ENCODE measurements at places on chromosomes 5 and 9.

DNA sequence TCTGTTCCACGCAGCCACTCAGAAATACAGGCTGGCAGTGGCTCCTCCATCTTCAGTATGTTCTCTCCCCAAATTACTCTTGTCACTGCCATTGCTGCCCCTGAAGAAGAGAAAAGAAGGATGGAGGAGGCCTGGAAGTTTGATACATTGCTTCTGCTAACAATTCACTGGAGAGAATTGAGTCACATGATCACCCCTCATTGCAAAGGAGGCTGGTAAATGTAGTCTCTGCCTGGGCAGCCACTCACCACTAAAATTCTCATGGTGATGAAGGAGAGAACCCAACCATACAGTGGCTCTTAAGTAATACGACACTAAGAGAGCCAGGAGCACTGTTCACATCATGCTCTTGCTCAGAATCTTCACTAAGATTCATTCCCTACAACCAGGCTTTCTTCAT lies 112.0 kb downstream of the DOCK8 start:
- no peak overlapping the region for H3K27ac ChIP-seq
- H3K36me3 ChIP-seq, result no peaks in the 10 kb centered on the region
- no peak overlapping the region for H3K4me3 ChIP-seq
- DNase-seq, result no peak
- no peaks in the 10 kb centered on the region for H3K27me3 ChIP-seq

- peaks cover 21% of the 10 kb centered on the region for H3K4me1 ChIP-seq
- no peaks in the 10 kb centered on the region for H3K27me3 ChIP-seq
- DNase-seq, result no peak
Measured at GRCh38 chr5:96957254-96958049, 21.6 kb downstream of the LNPEP start.

- H3K4me1 ChIP-seq, result peaks cover 14% of the 10 kb centered on the region
- DNase-seq, result no peak
- H3K36me3 ChIP-seq, result no peaks in the 10 kb centered on the region
- no peak overlapping the region for H3K27ac ChIP-seq
- H3K27me3 ChIP-seq, result no peaks in the 10 kb centered on the region
Measured at GRCh38 chr9:130531670-130532069, 47.7 kb upstream of the FUBP3 start.

- H3K36me3 ChIP-seq, result no peaks in the 10 kb centered on the region
- H3K4me3 ChIP-seq, result no peak overlapping the region
- H3K27ac ChIP-seq, result no peak overlapping the region
Measured at GRCh38 chr5:54936201-54936600, 49.2 kb downstream of the ESM1 start.

GRCh38 chr9:89153232-89154017 lies 25.2 kb downstream of the SHC3 start:
- H3K36me3 ChIP-seq, result no peaks in the 10 kb centered on the region
- no peak overlapping the region for H3K4me3 ChIP-seq
- no peak for DNase-seq
- H3K27me3 ChIP-seq, result no peaks in the 10 kb centered on the region

DNA sequence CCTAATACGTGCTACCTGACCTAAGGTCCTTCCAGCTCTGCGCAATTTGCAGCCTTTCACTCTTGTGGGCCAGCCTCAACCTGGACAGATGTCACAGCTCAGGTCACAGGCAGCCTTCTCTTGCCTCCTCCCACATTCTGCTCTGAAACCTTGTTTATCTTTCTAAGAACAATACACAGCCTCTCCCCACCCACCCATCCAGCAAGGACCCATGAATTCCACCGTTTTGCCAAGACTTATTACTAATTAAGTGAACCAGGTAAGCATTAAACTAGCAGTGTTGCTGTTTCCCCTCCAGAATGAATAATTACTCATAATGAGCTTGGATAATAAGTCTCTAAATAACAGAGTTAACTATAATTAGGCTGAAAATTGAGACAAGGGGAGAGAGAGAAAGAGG lies 11.0 kb downstream of the FABP6 start:
- H3K27me3 ChIP-seq, result no peaks in the 10 kb centered on the region
- H3K36me3 ChIP-seq, result no peaks in the 10 kb centered on the region
- no peak overlapping the region for H3K4me3 ChIP-seq
- H3K4me1 ChIP-seq, result no peaks in the 10 kb centered on the region
- no peak for DNase-seq
- no peak overlapping the region for H3K27ac ChIP-seq

- no peak for DNase-seq
- H3K4me1 ChIP-seq, result no peaks in the 10 kb centered on the region
- H3K27ac ChIP-seq, result no peak overlapping the region
- no peak overlapping the region for H3K4me3 ChIP-seq
Measured at GRCh38 chr9:71620746-71621145, 147.6 kb downstream of the CEMIP2 start.

- DNase-seq, result no peak
- H3K27ac ChIP-seq, result no peak overlapping the region
- no peaks in the 10 kb centered on the region for H3K36me3 ChIP-seq
- H3K4me1 ChIP-seq, result no peaks in the 10 kb centered on the region
Measured at GRCh38 chr9:95710446-95710845, 165.0 kb upstream of the ERCC6L2 start.

DNA sequence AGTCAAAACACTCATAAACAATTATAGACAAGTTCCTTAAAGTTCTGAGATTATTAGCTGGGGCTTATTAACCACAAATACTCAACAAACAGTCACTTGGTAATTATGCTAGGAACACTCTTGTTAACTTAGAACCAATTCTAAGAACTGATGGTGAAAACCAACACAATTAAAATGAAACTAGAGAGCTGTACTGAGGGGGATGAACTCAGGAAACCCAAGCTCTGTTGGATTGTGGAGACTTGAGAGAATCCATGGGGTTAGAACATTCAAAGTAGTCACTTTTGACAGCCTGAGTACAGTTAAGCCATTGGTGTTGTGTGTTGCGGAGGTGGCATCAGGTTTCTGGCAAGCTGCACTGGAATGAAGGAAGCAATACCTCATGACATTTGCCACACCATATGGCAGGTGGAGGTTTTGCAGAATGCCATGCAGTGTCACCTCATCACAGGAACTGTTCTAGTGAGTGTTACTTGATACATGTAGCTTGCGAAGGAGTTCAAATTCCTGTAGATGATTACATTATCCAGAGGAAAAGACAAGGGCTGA lies 480.9 kb upstream of the CD180 start:
- peaks cover 5% of the 10 kb centered on the region for H3K4me1 ChIP-seq
- H3K27me3 ChIP-seq, result no peaks in the 10 kb centered on the region
- H3K27ac ChIP-seq, result no peak overlapping the region
- H3K36me3 ChIP-seq, result no peaks in the 10 kb centered on the region
- no peak overlapping the region for H3K4me3 ChIP-seq

DNA sequence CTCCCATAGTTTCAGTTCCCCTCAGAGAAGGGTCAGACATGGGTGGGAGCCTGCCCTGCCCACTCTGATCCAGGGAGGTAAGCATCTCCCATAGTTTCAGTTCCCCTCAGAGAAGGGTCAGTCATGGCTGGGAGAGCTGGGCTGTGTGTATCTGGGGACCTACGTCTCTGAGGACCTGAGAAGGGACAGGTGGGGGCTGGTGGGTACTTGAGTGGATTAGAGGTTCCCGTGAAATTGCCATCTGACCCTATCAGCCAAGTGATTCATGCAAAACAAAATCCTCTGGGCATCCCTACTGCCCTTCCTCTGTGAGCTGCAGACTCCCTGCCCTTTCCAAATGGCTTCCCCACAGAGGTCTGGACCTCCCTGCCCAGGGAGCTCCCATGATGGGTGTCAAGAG lies 3.9 kb downstream of the ENHO start:
- H3K4me1 ChIP-seq, result peaks cover 6% of the 10 kb centered on the region
- no peak for DNase-seq
- H3K27ac ChIP-seq, result no peak overlapping the region
- H3K4me3 ChIP-seq, result no peak overlapping the region

GRCh38 chr5:35803191-35803651 lies 53.5 kb upstream of the IL7R start:
- peaks cover 5% of the 10 kb centered on the region for H3K4me1 ChIP-seq
- no peak overlapping the region for H3K27ac ChIP-seq
- no peak for DNase-seq
- no peaks in the 10 kb centered on the region for H3K36me3 ChIP-seq

DNA sequence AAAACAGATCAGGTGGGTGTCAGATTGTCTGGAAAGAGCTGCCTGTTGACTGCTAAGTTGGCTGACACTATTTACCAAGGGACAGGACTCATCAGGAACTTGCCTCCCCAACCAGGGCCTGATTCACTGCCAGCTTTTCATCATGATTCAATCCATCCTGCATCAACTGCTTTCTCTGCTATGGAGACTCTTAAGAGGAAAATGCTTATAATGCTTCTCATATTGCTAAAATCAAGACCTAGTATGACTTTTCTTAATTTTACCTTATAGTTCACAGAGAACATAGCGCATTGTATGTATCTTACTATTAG lies 21.3 kb downstream of the HTR4 start:
- no peak overlapping the region for H3K4me3 ChIP-seq
- no peaks in the 10 kb centered on the region for H3K27me3 ChIP-seq
- no peak for DNase-seq
- no peak overlapping the region for H3K27ac ChIP-seq
- H3K36me3 ChIP-seq, result no peaks in the 10 kb centered on the region
- H3K4me1 ChIP-seq, result no peaks in the 10 kb centered on the region

DNA sequence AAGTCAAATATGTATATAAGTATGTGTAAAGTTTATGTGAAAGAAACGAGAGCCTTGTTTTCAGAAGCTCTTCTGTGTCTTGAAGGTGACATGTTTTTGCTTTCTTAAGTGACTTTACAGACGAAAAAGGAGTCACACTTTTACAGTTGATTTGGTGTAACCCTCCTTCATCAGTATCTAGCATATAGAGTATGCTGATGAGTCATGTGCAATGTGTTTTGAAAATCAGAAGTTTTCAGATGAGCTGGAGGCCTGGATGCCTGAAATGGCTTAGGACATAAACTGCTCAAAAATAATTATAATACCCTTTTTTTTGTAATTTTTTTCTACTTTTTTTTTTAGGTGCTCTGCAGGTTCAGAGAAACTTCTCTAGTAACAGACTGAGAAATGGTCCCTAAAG lies 209.5 kb downstream of the CD180 start:
- no peak overlapping the region for H3K4me3 ChIP-seq
- H3K36me3 ChIP-seq, result no peaks in the 10 kb centered on the region
- H3K4me1 ChIP-seq, result peaks cover 15% of the 10 kb centered on the region

GRCh38 chr5:136275601-136276000 lies 82.6 kb upstream of the SMIM32 start:
- H3K4me1 ChIP-seq, result no peaks in the 10 kb centered on the region
- H3K27ac ChIP-seq, result no peak overlapping the region
- no peaks in the 10 kb centered on the region for H3K36me3 ChIP-seq
- no peak for DNase-seq

GRCh38 chr9:15180124-15180523 lies 126.9 kb downstream of the TTC39B start:
- H3K4me1 ChIP-seq, result no peaks in the 10 kb centered on the region
- peaks cover 16% of the 10 kb centered on the region for H3K36me3 ChIP-seq
- no peaks in the 10 kb centered on the region for H3K27me3 ChIP-seq
- H3K4me3 ChIP-seq, result no peak overlapping the region

- H3K36me3 ChIP-seq, result no peaks in the 10 kb centered on the region
- H3K4me3 ChIP-seq, result no peak overlapping the region
- no peaks in the 10 kb centered on the region for H3K27me3 ChIP-seq
- DNase-seq, result no peak
- H3K4me1 ChIP-seq, result no peaks in the 10 kb centered on the region
Measured at GRCh38 chr9:4317681-4318080, 17.8 kb upstream of the GLIS3 start.

- H3K27me3 ChIP-seq, result no peaks in the 10 kb centered on the region
- H3K36me3 ChIP-seq, result peaks cover 65% of the 10 kb centered on the region
- no peak for DNase-seq
- no peak overlapping the region for H3K27ac ChIP-seq
- H3K4me1 ChIP-seq, result peaks cover 5% of the 10 kb centered on the region
- H3K4me3 ChIP-seq, result no peak overlapping the region
Measured at GRCh38 chr5:173950829-173951228, 38.1 kb upstream of the C5orf47 start.

GRCh38 chr9:70816891-70817290 lies 304.5 kb downstream of the TRPM3 start:
- H3K36me3 ChIP-seq, result no peaks in the 10 kb centered on the region
- no peak overlapping the region for H3K4me3 ChIP-seq
- no peaks in the 10 kb centered on the region for H3K4me1 ChIP-seq
- DNase-seq, result no peak
- H3K27me3 ChIP-seq, result no peaks in the 10 kb centered on the region

GRCh38 chr9:29740518-29740917 lies 2167.2 kb upstream of the C9orf72 start:
- no peaks in the 10 kb centered on the region for H3K4me1 ChIP-seq
- H3K27me3 ChIP-seq, result no peaks in the 10 kb centered on the region
- no peaks in the 10 kb centered on the region for H3K36me3 ChIP-seq
- no peak overlapping the region for H3K4me3 ChIP-seq
- DNase-seq, result no peak

- H3K27me3 ChIP-seq, result no peaks in the 10 kb centered on the region
- no peak overlapping the region for H3K4me3 ChIP-seq
- peaks cover 5% of the 10 kb centered on the region for H3K4me1 ChIP-seq
- no peak for DNase-seq
- no peak overlapping the region for H3K27ac ChIP-seq
Measured at GRCh38 chr9:19022206-19022605, 10.8 kb downstream of the SAXO1 start.

DNA sequence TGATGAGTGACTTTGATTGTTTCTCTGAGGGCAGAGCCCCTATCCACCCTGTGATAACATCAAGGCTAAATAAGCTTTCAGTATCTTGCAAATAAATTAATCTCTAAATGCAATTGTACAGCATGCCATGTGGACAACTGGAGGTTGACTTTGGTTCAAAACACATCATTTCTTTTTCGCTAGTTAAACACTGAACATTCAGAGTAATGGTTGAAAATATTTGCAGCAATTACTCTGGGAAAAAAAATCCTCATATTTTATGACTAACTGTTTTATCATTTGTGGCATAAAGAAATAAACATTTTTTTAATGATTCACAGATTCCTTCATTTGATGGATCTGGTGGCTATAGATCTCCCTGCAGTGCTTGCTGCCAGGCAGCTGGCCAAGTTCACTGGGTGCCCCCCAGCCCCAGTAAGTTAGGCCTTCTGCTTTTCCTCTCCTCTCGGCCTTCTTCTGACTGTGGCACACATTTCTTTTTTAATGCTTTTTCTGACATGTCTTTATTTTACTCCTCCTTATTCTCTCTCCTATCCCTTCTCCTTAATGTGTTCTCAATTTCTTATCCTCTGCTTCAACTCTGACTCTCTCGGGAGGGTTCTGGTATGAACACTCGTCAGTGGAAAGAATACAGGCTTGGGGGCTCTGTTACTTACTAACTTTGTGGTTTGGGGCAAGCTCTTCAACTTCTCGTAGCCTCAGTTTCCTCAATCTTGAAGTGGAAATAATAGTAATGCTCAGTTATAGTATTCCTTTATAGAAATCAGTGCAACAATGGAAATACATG lies 69.6 kb downstream of the ADAMTSL1 start:
- no peak overlapping the region for H3K27ac ChIP-seq
- H3K36me3 ChIP-seq, result no peaks in the 10 kb centered on the region
- H3K27me3 ChIP-seq, result no peaks in the 10 kb centered on the region
- peaks cover 5% of the 10 kb centered on the region for H3K4me1 ChIP-seq
- H3K4me3 ChIP-seq, result no peak overlapping the region

GRCh38 chr5:36378551-36378950 lies 76.8 kb upstream of the RANBP3L start:
- H3K27me3 ChIP-seq, result no peaks in the 10 kb centered on the region
- no peak overlapping the region for H3K4me3 ChIP-seq
- H3K36me3 ChIP-seq, result no peaks in the 10 kb centered on the region
- no peak overlapping the region for H3K27ac ChIP-seq
- peaks cover 10% of the 10 kb centered on the region for H3K4me1 ChIP-seq

Data from vagina (tissue), 2 donors.